ENCODE measurements at places on chromosomes 3 and 15.
A peak's percentile ranks its signal among the peaks of the same experiment; 100 is the strongest.

DNA sequence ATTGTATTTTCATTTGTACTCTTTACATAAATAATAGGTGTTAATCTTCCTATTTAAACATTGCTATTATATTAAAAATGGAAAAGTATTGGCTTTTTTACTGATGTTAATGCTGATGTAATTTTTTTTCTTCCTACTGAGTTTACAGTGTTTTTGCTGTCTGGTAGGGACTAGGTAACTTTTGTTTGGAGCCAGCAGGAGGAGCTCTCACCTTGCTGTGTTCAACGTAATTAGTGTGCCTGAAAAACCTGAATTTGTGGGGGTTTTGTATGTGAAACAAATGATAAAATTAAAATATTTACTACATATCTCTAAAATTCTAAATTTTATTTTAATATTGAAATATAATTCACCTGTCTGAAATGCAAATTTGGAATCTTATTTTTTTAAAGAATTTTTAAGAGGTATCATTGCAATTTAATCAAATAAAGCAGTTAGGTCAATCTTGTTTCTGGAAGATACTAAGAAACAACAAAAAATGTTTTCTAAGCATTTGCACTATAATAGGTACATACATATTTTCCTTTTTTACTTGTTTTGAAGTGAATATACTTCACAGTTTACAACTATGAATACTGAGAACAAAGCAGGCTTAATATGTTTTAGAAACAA, 48.8 kb downstream of the EPHA6 start:
- DNase-seq, result peak; percentile 35

DNA sequence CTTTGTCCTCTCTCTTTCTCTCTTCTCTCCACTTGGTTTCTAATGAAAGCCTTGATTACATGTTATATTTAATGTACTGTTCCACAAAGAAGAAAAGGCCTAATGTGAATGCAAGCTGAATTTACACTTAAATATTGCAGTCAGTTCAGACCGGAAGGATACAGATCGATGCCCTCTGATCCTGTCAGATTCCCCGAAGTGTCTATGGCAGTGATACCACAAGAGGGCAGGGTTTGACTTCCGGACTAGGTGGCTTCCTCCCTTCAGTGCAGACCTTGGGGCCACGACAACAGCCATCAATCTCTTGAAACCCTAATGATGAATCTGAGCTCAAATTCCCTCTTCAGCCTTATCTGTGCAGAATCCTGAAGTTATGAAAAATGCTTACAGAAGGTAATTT, 29.5 kb downstream of the AGTR1 start:
- DNase-seq, result peak; percentile 9

- DNase-seq, result no peak
These were observed 176.0 kb upstream of the CRBN start for GRCh38 chr3:3355442-3355841.

- DNase-seq, result no peak
These were observed 47.0 kb downstream of the MAP2K1 start for GRCh38 chr15:66433726-66434125.

DNA sequence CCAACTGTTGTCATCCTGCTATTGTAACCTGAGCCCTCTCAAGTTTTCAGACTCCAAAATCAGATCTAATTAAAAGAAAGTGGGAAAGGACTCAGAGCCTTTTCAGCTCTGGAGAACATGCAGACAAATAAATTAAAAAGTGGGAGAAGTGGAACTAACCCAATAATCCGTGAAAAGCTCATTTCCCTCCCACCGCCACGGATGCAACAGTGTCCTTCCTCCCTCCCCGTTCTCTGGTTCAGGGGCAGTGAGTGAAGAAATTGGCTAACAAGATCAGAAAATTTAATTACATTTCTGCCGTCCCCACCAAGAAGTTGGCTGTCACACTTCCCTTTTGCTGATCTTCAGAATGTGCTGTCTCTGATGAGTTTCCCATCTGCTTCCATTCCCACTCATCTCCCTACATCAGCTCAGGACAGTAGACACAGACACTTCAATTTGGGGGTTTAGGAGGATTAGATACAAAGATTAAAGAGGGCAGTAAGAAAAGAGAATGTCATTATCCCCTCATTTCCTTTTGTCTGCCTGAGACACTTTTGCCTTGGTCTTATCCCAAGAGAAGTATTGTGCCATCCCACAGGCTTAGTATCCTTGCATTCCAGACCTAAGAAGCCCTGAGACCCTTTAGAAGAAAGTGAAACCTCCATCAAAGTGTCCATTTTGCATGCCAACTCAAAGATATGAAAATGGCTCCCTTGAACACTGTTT, 335.7 kb upstream of the PPP2R3A start:
- DNase-seq, result no peak
